ENCODE measurements at places on chromosomes 5 and 9.

DNA sequence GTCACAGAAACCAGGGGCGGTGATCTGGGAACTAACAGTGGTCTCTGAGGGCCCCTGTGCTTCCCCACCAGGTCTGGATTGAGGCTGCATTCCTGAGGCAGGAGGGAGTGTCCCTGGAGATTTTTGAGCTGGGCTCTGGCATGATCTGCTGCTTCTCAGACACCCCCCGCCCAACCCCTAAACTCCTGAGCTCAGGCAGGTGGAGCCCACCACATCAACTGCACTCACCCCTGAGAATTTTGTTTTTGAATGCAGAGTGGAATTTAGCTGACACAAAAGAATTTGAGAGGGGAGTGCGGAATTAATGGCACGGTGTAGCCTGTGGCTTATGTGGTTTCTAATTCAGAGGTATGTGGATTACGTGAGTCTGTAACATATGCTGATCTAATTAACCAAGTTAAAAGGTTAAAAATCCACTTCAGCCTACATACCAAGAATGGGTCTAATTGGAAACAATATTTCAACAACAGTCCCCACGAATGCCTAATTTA is 23.9 kb upstream of the CTSL start:
- DNase-seq = no peak

- DNase-seq = no peak
Observed at GRCh38 chr9:90287567-90288274, 354.9 kb downstream of the DIRAS2 start.

- DNase-seq = no peak
Observed at GRCh38 chr5:125093776-125094175, 347.3 kb upstream of the ZNF608 start.

- DNase-seq = no peak
Observed at GRCh38 chr5:123743990-123744583, 232.1 kb downstream of the CSNK1G3 start.

GRCh38 chr9:97632248-97632984 is 752 bp downstream of the TSTD2 start:
- DNase-seq = no peak

GRCh38 chr9:70801181-70801829 is 320.1 kb downstream of the TRPM3 start:
- no peak for DNase-seq

GRCh38 chr5:54438620-54439389 is 16.7 kb upstream of the HSPB3 start:
- no peak for DNase-seq

DNA sequence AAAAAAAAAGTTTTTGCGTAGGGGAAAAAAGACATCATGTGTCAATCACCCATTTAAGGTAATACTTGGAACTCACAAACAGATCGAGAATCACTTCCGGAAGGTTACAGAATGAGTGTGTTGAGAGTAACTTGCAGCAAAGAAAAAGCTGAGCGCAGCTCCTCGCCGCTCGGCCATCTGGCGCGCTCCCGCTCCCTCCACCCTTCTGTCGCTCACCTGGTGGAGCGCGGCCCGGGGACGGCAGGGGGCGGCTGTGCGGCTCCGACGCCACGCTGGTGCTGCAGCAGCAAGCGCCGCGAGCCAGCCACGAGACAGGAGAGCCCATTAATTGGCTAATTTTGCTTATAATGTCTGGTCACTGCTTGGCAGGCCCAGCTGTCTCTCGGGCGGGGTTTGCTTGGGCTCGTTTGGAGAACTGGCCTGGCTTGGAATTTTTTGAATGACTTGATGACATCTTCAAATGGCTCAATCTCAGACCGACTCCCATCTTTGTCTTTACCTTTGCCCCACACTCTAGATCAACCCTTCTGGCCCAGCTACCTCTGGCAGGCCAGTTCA is 601.8 kb downstream of the CCDC171 start:
- DNase-seq = no peak

DNA sequence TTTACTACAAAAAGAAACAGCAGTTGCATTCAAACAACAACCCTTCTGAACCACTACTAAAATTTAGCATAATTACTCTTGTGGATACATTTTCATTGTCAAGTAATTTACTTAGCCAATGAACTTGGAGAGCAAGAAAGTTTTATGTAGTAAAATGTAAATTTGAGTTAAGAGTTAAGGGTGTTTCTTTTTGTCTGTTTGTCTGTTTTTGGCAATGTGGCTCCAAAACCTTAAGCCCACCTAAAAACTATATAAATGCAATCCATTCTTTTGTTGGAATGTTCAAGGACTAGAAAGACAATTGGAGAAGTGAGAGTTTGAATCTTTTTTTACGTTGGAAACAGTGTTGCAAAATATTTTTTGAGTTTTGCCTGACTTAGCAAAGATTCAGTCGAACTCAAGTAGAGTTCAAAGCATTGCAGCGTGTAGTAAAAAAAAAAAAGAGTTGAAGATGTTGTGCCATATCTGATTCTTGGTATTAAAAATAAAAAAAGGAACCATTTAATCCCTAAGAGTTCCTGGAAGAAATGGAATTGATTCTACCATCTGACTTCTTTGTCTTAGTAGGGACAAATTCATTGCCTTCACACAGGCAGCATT is 867 bp downstream of the SYK start:
- no peak for DNase-seq
